ENCODE measurements at places on chromosomes 16 and 17.

GRCh38 chr16:68487669-68488068, 39.4 kb upstream of the SMPD3 start:
- DNase-seq, result no peak

GRCh38 chr17:18996458-18996857, 8.1 kb downstream of the FAM83G start:
- DNase-seq, result peak; percentile 62

DNA sequence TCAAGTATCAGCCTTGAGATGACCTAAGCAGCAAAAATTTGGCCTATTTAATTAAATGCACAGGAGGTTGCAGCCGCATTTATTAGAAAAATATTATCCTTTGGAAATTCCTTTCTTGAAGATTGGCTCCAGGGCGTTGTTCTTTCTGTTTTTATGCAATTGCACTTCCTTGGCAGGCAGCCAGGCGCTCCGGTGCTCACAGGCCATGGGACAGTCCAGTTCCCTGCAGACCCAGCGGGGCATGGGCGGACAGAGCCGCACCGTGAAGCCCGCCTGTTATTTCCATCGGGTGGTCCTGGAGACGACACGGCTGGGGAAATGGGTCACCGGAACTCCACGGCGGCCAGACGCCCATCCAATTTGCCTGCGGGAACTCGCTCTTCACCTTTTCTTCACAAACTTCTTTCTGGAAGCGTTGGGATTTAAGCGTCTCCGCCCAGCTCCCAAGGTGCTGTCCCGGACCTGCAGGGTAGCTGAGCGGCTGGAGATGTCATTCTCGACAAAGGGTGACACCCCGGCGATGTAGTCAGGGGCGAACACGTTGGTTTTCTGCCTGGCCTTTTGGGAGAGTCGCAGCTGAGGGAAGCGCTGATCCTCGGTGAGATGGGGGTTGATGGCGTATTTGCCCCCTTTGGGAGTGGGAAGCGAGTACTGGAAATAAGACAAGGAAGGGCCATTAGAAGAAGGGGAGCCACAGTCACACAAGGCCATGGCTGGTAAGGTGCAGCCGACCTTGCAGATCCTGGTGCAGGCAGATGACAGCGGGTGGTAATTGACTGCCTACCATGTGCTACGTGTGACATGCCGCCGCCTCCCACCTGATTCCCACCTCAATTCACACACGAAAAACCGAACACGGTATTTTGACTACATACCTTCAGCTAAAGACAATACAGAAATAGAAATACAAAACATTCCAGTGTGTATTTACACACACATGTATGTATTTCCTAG, 12.5 kb downstream of the NOB1 start:
- no peak for DNase-seq

DNA sequence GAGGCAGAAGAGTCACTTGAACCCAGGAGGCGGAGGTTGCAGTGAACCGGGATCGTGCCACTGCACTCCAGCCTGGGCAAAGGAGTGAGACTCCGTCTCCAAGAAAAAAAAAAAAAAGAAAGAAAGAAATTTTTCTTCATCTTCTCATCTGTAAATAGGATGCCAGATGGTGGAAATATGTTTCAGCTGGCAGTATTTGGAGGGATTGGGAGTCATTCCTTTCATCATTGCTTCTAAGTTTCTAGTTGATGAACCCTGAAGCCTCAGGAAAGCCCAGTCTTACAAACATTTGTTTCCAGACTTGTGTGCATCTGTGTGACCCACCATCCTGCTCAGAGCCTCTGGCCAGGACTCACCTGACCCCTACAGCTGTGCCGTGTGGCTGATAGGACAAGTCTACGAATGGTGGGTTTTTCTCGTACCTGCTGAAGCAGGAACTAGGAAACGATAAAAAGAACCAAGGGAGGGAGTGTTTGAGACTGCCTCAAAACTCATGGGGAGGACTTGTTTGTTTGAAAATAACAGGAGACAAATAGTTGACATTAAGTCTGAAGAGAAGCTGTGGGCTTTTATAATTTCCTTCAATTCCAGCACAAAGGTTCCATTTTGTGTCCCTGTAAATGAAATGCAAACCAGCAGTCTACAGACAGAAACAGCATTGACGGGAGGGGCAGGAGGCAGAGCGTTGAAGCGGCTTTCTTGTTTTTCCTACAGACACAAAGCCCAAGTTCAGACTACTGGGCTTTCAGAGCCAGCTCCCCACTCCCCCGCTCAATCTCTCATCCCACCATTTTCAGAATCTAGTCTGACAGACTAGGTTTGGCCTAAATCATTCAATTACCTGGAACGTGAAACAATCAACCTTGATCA, 24.9 kb downstream of the CDRT4 start:
- no peak for DNase-seq

DNA sequence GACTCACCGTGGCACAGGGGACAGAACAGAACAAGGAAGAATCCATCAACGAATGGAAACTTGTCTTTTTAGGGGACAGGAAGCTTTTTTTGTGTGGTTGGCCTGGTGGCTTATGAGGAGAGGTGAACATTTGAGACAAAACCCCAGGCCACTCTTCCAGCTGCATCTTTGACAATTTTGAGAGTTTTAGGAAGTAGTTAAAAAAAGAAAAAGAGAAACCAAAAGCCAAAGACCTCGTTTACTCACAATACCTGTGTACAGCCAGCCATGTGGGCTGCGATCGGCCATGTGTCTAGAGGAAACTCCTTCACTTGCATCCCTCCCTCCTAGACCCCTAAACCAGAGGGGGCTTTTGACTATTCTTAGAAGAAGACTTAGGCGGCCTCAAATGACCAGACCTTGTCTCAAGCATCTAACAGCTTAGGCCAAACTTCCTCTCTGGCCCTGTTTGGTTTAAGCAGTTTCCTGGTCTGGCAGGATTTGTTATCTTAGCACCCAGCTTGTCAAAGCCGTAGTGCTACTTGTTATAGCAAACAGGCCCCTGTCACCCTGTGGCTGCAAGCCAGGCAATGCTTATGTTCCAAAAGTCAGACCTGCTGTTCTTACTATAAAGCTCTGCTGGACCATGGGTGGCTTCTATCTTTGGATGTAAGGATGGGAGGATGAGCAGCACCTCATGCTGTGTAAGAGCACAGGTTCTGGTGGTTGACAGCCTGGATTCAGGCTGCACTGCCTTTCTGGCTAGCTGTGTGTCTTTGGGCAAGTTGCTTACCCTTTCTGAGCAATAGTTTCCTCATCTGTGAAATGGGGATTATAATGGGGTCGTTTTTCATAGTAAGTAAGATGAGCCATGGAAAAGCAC, 17.7 kb downstream of the KSR1 start:
- no peak for DNase-seq

Data from NCI-H146 (cell line).